ENCODE measurements at places on chromosomes 4 and X.
A peak's percentile ranks its signal among the peaks of the same experiment; 100 is the strongest.

- no peak for DNase-seq
These were observed 2.7 kb upstream of the AVPR2 start for GRCh38 chrX:153901753-153902140.

DNA sequence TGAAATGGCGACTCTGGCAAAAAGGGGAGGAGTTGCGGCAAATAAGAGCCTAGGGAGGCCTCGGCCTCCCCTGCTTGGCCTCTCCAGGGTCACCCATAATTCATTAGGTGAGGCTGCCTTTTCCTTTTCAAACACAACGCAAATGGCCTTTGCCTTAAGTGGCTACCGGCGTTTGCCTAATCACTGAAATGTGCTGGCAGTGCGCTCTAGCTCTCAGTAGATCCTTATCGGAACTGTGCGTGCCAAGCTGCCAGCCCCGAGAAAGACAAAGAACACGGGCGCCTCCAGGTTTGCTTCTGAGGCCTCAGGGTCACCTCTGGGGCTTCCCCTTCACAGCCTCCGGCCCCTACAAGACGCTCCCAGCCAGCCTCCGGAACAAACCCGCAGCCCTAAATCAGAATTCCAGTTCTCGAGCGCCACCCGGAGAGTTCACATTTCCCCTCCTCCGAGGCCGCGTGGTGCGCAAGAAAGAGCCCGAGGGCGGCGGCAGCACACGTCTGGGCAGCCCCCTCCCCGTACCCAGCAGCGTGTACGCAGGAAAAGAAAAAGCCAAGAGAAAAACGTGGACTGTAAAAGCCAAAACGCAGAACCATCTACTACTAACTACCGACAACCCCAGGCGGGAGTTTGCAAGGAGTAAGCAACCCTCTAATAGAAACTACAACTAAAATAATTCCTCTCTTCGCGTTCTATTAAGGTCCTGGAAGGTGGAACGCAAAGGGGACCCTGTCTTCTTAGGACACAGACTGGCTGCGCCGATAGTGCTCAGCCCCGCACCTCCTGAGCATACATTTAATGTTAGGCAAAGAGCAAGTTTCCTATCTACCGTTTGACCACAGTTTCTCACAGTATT lies 76.5 kb upstream of the BCOR start:
- no peak for DNase-seq

DNA sequence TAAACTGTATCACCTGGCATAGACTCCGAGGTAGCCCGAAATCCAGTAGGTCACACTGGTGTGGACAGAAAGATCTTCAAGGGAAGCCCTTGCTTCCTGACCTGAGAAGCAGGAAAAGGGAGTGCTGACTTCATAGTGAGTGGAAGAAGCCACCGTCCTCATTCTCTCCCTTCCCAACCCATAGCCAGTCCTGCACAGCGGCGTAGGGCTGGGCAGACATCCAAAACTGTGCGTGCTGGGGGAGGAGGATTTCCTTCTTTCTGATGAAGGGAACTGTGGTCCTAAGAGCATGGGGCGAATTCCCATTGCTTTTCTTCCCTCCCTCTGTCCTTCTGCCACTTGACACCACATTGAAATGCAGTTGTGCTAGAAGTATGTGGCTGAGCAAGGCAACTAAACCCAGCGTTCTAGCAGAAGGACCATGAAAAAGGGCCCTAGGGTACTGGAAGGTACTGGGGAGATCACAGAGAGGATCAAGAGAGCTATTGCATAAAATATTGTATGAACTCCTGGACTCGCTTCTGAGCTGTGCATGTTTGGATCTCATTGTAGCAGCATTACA lies 66.9 kb downstream of the STOX2 start:
- DNase-seq: no peak

- no peak for DNase-seq
These were observed 57.0 kb downstream of the XAGE2 start for GRCh38 chrX:52425775-52426174.

DNA sequence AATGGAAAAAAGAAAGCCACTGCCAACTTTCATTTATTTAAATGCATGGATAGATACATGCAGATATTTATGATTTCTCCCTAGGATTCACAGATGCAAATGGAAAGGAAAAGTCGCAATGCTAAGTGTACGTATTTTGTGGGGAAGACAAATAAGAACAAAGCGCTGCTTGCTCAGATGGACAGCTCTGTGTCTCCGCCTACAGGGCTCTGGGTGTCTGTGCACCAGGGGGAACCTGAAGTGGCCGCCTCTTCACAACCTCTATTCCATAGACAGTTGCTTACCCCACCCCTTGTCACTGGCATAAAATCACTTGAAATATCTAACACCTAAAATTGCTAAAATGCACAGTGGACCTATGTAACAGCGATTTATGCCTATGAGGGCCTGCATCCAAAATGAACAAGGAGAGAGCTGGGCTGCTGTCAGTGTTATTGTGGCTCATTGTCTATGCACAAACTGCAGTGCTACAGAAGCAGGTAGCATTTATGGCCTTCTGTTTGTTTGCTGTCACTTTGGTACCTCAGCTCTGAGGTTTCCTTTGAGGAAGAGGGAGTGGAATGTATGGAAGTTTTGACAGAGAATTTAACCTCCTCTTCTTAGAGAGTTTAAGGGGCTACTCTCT lies 58.6 kb upstream of the PAGE1 start:
- DNase-seq: peak; percentile 43

DNA sequence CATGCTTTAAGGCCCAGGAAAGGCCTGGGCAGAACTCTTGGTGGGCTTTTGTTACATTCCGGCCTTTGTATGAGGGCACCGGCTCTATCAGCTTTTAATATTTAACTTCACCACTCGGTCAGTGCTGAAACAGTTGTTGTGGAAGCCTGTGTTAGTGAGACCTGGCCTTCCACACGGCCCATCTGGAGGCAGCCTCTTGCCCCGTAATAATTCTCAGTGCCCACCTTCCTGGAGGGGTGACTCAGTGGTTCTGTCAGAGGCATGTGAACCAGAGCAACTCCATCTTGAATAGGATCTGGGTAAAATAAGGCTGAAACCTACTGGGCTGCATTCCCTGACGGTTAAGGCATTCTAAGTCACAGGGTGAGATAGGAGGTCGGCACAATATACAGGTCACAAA lies 162.0 kb upstream of the STS start:
- DNase-seq: no peak

- DNase-seq: no peak
These were observed 2182.9 kb upstream of the TENM3 start for GRCh38 chr4:180060159-180060889.

DNA sequence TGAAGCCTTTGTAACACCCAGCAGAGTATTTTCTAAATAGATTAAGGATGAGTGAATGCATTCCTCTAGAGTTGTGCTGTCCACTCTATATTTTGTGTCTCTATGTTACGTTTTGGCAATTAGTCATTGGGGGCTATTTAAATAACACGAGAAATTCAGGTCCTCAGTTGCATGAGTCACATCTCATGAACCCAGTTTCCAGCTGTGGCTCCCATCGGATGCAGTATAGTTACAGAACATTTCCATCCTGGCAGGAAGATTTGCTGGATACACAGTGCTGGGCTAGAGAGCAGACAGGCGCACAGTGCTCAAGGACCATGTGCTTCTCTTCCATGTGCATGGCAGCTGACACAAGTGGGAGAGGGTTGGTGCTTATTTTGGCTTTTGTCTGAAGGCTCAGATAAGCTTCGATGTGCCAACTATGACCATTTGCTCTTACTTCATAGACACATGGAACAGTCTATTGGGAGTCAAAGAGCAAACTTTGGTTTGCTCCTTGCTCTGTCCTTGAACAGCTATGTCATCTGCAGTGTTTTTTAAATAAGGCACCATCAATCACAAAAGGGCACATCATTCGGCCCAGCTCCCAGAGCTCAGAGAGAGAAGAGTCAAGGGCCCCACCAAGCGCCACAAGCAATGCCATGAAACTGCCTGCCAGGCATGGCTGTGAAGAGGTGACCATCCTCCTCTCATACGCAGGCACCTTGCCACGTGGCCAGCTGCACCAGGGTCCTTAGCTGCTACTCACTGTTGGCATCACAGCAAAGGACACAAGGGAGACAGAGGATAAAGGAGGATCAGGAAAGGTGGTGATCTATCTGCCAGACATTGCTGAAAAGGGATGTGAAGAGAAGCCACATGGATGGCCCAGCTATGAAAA lies 8.1 kb upstream of the STS start:
- no peak for DNase-seq

Data from naive thymus-derived CD8-positive, alpha-beta T cell (primary cell).